OCI-M1 (cell line): ENCODE measurements at places on chromosomes 7 and 10.

DNA sequence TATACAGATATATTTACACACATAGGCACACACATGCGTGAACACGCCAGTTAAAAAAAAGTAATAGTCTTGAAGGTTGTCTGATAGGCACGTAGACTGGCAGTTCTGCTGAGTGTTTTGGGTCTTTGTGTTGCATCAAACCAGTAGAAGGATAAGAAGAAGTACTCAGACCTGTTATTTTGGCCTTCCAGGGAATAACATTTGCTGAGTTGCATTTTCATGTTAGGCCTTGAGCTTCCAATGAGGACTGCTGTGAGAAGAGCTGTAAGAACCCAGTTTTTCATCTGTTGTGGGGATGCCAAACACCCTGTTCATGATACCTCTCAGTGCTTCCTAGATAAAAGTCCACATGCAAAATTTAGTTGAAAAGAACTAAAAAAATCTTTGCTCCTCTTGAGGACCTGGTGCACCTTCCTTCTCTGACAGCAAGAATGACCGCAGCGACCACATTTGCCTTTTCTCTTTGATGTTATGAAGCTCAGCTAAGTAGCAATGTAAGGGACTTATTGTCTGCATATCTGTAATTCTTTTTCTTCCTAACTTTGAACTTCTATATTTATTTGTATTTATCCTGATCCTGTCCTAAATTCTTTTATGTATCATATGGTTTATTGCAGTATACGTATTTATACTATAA lies 27.2 kb downstream of the HIPK2 start:
- no peak for DNase-seq

GRCh38 chr7:30019960-30020359 lies 6.5 kb downstream of the FKBP14 start:
- no peak for DNase-seq

GRCh38 chr7:116969371-116969902 lies 16.1 kb downstream of the ST7 start:
- peak; percentile 5 for DNase-seq

- no peak for DNase-seq
Measured at GRCh38 chr7:10268034-10268433, 705.6 kb upstream of the PHF14 start.

GRCh38 chr7:101681170-101682007 lies 52.3 kb upstream of the MYL10 start:
- no peak for DNase-seq

DNA sequence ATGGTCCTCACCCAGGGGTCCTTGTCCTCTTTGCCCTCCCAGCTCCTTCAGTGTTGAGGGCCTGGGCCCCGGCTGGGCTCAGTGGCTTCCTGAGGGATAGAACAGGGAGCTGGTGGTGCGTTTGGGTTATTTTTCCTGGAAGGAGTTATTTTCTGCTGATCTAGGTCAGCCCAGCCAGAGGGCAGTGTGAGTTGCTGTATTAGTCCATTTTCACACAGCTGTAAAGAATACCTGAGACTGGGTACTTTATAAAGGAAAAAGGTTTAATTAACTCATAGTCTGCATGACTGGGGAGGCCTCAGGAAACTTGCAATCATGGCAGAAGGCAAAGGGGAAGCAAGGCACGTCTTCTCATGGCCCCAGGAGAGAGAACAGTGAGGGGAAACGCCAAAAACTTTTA lies 122.4 kb upstream of the PCBD1 start:
- DNase-seq, result no peak

GRCh38 chr7:16071246-16071857 lies 350.0 kb downstream of the CRPPA start:
- DNase-seq, result peak; percentile 79

- DNase-seq, result no peak
Measured at GRCh38 chr7:134245253-134245652, 71.5 kb downstream of the SLC35B4 start.

- DNase-seq, result peak; percentile 93
Measured at GRCh38 chr10:101062232-101063049, 652 bp downstream of the KAZALD1 start.

- DNase-seq, result no peak
Measured at GRCh38 chr10:114042895-114043531, 653 bp upstream of the ADRB1 start.
